ENCODE measurements at places on chromosomes 7 and 10.

DNA sequence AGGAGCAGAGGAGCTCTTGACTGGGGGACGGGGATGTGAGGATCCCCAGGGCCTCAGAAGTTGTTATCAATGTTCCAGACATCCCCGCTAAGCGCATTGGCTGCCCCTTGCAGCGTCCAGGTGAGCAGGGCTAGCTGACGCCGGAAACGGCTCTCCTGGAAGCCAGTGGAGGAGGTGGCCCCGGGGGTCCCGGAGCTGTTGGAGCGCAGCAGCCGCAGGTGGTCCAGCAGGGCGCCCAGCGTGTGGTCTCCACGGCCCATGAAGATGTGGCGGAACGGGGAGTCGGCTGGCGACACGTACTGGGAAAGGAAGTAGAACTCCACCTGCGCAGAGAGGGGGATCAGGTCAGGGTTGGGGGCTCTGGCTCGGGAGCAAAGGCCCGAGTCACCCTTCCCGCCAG, 8.5 kb downstream of the MOSPD3 start:
- DNase-seq = no peak

DNA sequence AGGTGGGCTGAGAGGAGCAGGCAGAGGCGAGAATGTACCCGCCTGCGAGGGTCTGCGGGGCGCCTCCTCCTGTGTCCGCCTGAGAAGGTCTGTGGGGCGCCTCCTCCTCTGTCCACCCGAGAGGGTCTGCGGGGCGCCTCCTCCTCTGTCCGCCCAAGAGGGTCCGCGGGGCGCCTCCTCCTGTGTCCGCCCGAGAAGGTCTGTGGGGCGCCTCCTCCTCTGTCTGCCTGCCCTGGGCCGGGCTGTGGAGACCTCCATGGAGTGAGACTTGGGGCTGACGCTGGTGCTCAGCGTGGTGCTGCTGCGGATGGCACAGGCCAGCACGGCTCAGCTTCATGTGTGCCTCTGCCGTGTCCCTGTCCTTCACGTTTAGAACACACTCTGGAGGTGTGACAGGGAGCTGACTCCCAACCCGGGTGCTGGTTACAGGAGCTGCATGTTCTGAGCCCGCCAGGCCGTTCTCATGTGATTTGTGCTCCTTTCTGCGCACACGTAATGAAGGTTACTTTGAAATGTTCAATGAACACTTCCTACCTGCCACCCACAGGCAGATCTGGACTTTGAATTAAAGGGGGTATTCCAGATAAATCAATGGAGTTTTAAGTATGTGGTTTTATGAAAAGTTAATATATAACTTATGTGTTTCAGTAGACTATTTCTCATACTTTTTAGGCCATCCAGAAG, 20.5 kb upstream of the GET4 start:
- no peak for DNase-seq

DNA sequence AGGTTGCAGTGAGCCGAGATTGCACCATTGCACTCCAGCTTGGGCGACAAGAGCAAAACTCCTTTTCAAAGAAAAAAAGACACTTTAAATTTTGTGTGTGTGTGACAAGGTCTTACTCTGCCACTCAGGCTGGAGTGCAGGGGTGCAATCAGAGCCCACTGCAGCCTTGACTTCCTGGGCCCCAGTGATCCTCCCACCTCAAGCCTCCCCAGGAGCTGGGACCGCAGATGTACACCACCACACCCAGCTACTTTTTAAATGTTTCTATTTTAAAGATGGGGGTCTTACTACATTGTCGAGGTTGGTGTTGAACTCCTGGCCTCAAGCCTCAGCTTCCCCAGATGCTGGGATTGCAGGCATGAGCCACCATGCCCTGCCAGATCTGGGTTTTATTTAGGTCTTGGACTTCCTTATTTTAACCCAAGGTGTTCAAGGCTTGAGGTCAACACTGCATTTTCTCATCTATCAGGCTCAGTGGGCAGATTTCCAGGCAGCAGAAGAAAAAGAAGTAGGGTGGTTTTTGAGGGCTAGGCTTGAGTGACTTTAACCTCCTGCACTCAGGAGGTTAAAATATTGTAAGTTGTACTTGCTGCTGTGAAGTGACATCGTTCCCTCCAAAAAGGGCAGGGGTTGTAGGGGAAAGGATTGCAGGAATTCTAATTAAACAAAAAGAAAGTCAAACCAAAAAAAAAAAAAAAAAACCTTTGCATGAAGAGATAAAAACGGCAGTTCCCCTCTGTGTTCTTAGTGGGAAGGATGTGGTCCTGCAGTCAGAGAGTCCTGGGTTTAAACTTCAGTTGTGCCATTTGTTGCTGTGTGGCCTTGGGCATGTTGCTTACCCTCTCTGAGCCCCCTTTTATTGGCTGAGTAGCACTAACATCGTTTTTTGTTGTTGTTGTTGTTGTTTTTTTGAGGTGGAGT, 71.5 kb downstream of the CARD11 start:
- no peak for DNase-seq

DNA sequence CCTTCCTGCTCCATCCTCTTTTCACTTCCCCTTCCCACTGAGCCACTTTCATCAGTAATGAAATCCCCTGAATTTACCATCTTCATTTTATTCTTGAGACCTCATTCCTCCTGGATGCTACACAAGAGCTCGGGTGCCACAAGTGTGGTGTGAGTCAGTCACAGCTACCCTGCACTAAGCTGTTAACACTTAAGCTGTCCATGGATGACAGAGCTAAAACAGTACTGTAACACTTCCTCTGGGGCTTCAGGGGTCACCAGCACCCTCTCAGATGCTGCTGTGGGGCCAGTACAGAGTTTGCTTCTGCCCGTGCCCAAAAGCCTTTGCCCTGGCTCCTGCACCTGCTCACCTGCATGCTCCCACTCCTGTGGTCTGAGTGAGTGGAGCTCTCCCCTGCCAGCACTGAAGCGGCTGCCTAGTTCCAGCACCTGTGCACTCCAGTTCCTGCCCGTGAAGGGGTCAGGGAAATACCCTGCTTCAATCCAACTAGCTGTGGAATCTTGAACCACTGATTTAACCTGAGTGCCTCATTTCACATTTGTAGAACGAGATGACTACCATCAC, 71.9 kb downstream of the POT1 start:
- DNase-seq = no peak

DNA sequence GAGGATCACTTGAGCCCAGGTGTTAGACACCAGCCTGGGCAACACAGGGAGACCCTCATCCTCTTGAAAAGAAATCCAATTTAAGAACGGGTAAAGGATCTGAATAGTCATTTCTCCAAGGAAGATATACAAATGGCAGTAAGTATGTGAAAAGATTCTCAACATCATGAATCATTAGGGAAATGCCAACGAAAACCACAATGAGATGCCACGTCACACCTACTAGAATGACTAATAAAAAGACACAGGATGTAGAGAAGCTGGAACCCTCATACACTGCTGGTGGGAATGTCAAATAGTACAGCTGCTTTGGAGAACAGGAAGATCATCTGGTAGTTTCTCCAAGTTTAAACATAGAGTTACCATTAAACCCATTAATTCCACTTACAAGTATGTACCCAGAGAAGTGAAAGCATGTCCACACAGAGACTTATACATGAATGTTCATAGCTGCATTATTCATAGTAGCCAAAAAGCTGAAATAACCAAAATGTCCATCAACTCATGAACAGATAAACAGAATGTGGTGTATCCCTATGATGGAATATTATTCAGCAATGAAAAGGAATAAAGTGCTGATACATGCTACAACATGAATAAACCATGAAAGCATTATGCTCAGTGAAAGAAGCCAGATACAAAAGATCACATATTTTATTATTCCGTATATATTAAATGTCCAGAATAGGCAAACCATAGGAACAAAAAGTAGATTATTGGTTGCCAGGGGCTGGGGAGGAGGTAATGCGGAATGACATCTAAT, 13.1 kb upstream of the ZMIZ2 start:
- DNase-seq = no peak

GRCh38 chr10:32410569-32410968, 35.4 kb upstream of the CCDC7 start:
- no peak for DNase-seq

DNA sequence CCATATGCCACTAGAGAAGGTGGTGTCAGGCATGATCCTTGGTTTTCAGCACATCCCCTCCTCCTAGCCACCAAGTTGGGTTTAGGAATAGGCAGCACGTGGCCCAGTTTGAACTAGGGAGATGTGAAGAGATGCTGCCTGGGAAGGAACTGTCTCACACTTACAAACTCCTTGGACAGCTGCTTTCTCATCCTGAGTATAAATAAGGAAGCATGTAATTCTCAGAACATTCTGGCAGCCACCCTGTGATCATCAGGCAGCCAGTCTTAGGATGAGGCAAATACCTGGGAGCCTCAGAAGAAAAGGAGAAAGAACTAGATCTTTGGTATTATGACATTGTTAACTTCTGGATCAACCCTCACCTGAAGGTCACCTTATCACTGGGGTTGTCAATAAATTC, 21.3 kb upstream of the XPNPEP1 start:
- no peak for DNase-seq

GRCh38 chr10:78947733-78948132, 121.0 kb upstream of the ZMIZ1 start:
- no peak for DNase-seq

- no peak for DNase-seq
Measured at GRCh38 chr10:79331709-79332108, 15.6 kb upstream of the PPIF start.

DNA sequence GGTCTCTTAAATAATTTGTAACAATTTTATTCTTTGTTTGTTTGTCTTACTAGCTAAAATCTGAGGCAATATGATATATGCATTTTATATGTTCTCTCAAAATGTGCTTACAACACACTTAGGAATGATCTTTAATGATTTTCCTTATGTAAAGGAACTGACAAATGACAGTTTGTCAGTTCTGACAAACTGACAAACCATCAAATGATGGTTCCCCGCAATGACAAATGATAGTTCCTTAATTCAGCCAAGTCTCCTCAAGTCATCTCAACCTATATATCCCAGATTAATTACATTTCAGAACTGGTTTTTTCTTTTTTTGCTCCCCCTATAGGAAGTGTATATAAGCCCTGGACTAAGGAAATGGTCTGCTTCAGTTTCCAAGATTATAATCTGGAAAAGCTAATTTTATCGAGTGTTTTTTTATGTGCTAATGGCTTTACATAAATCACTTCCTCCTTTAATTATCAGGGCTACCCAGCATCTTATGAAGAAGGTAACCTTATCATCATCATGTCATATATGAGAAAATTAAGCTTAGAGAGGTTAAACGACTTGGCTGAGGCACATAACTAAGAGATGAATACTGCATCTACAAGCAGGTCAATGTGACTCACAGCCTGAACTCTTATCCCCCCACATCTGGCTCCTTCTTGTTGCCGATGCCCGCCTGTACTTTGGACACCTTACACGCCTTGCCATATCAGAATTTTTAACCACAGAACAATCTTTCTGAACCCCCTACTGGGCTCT, 75.1 kb downstream of the RELN start:
- no peak for DNase-seq

Measured in LNCaP clone FGC (cell line).